ENCODE measurements at places on chromosomes 1 and 21.
A peak's percentile ranks its signal among the peaks of the same experiment; 100 is the strongest.

DNA sequence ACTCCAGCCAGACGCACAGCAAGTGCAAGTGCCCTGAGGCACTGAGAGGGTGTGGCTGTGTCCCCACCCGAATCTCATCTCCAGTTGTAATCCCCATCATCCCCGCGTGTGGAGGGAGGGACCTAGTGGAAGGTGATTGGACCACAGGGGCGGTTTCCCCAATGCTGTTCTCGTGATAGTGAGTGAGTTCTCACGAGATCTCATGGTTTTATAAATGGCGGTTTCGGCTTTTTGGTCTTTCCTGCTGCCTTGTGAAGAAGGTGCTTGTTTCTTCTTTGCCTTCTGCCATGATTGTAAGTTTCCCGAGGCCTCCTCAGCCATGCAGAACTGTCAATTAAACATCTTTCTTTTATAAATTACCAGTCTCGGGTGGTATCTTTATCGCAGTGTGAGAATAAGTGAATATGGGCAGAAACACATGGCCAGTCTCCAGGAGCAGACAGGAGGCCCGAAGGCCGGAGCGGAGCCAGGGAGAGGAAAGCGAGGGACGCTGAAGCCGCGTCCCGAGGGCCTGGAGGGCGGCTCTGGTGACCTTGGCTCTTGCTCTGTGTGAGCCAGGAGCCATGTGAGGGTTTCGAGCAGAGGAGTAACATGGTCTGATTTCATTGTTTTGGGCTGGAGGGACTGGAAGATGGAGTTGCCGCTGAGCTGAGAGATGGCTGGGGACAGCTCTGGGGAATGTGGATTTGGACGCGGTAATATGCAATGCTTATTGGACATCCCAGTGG, 76.0 kb upstream of the C1orf174 start:
- DNase-seq, result no peak

- peak; percentile 9 for DNase-seq
Measured at GRCh38 chr1:117641536-117641935, 35.7 kb downstream of the TENT5C start.

- no peak for DNase-seq
Measured at GRCh38 chr1:107153014-107153413, 12.2 kb downstream of the NTNG1 start.

DNA sequence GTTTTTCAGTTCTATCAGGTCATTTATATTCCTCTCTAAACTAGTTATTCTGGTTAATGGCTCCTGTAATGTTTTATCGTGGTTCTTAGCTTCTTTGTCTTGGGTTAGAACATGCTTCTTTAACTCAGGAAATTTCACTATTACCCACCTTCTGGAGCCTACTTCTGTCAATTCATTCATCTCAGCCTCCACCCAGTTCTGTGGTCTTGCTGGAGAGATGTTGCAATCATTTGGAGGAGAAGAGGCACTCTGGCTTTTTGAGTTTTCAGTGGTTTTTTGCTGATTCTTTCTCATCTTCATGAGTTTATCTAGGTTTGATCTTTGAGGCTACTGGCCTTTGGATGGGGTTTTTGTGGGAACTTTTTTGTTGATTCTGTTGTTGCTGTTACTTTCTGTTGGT, 213.0 kb downstream of the BRINP2 start:
- DNase-seq, result no peak

GRCh38 chr1:162151900-162152829, 82.7 kb downstream of the NOS1AP start:
- DNase-seq, result no peak

GRCh38 chr21:45045481-45045880, 28.9 kb upstream of the ADARB1 start:
- DNase-seq, result no peak

DNA sequence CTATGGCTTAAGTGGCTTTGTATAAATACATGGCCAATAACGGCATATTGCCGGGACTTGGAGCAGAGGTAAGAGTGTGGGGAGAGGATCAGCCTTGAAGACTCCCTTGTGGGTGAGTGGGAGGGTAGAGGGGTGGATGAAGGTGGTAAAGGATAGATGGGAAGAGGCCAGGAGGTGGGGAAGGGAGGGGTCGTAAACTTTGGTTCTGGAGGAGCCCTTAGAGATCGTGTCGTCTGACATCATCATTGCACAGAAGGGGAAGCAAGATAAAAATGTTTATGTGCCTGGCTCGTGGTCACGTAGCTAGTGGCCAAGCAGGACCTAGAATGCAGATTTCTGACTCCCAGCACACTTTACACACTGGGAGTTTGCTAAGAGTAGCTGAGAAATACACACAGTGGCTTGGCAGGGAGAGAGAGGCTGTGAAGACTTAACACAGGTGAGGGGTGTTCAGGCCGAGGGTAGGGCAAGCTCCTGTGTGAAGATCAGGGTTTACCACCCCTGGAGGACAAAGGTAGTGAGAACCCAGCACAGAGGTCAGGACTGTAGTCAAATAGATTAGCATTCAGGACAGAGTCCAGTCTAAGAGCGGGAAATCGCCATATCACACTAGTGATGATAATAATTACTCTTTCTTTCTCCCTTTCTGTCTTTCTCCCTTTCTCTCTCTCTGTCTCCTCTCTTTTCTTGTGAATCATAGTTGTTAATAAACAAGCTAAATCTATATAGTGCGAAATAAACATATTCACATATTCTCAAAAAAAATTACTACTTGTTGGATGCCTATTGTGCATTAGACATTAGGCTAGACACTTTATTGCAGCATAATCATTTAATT, 75.5 kb downstream of the LRRC8D start:
- no peak for DNase-seq
